ENCODE measurements at places on chromosomes 12 and 14.

- DNase-seq: no peak
Observed at GRCh38 chr12:33514893-33515292, 75.3 kb upstream of the SYT10 start.

DNA sequence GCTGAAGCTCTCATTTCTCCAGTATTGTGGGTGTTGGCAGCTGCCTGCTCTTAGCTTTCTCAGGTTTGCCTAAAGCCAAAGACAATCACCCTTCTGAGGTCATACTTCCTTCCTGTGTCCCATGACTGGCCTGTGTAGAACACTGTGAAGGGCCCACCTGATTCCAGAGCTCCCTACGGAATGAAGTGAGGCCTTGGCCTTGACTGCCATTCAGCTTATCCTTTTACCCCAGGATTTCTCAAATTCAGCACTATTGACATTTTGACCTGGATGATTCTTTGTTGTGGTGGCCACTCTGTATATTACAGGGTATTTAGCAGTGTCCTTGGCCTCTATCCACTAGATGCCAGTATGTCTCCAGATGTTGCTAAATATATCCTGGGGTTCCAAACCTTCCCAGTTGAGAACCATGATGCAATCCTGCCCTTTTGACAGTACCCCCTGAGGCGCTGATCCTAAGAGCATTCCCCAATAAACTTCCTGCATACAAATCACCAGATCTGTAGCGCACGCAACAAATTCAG, 112.3 kb upstream of the KRR1 start:
- no peak for DNase-seq

DNA sequence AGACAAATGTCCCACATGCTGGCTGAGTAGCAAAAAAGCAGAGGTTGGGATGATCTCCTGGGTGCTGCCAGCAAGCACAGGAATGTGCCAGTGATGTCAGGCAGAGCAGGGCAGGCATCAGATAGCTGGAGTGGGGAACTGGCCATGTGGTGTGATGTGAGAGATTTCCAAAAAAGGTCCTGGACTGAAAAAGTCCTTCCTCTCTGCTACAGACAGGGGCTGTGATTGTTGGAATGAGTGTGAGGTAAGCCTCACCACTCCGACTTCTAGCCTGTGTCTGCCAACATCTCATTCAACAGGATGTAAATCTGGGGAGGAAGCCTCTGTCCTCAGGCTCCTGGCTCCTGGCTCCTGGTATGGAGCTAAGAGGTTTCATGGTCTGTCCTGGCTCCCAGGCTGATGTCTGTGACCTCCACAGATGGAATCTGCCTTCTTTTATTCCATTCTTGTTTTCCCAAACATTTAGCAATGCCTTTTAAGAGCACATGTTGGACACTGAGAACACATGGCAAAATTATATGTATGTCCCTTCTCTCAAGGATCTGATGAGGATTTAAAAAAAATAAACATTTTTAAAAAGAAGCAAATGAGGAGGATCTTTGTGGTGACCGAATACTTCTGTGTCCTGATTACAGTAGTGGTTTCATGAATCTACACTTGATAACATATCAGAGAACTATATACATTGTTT, 50.1 kb upstream of the STK38L start:
- DNase-seq: no peak

- no peak for DNase-seq
Observed at GRCh38 chr12:43277651-43278540, 274.1 kb downstream of the ADAMTS20 start.

GRCh38 chr12:70520847-70521246, 116.4 kb downstream of the PTPRB start:
- DNase-seq: no peak

DNA sequence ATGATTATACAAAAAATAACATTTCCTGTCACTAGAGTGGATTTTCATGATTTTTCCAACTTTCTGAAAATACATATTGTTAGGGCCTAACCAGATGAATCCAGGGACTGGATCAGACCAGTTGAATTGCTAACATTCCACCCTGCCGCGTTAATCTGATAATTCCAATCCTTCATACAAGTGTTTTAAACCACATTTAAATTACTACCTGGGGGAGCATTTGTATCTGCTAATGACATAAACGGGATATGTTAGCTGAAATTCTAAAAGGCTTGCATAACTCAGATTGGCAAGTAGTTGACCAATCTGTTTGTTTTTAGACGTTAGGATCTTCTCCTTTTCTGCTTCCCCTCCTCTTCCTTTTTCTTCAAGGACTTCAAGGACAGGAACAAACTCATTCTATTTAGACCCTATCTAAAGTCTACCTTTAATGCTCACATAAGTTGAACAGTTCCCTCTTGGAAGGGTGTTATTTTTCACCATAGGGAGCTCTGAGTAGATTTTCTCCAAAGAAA, 239.0 kb downstream of the ADAMTS20 start:
- DNase-seq: no peak

DNA sequence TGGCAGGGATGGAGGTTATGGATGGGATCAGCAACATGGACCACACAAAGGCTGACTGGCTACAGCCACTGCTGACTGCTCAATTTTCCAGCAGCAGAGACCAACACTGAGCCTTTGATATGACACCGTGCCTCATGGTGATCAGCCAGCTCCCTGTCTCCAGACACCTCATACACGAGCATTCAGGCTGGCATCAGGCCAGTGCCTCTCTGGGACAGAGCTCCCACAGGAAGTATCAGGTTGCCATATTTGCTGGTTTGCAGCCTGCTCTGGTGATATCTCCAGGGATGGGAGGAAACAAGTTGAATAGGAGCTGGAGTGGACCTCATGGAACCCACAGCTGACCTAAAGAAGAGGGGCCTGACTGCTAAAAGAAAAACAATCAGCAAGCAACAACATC, 471.2 kb upstream of the ATXN7L3B start:
- DNase-seq: no peak

GRCh38 chr14:71400871-71401321, 493.6 kb downstream of the PCNX1 start:
- DNase-seq: no peak

DNA sequence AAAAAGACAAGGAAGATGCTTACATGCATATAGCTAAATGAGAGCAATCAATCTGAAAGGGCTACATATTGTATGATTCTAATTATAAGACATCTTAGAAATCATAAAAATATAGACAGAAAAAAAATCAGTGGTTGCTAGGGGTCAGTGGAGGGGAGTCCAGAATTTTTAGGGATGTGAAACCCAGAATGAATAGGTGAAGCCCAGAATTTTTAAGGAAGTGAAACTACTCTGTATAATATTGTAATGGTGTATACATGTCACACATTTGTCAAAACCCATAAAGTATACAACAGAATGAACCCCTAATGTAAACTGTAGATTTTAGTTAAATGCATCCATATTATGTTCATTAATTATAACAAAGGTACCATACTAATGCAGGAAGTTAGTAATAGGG, 713.2 kb downstream of the FLRT2 start:
- DNase-seq: no peak

DNA sequence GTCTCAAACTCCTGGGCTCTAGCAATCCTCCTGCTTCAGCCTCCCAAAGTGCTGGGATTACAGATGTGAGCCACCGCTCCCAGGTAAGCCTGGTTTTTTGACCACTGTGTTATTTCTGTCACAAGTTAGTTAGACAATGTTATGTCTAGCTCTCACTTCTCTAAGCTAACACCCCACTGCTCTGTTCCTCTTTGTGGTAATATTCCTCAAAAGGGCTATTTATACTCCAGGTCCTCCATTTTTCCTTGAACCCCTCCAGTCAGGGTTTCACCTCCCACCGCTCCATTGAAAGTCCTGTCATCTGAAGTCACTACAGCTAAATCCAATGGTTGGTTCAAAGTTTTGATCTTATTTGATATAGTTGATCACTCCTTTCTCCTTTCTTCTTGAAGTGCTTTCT, 5.1 kb downstream of the IRAK3 start:
- DNase-seq: no peak

DNA sequence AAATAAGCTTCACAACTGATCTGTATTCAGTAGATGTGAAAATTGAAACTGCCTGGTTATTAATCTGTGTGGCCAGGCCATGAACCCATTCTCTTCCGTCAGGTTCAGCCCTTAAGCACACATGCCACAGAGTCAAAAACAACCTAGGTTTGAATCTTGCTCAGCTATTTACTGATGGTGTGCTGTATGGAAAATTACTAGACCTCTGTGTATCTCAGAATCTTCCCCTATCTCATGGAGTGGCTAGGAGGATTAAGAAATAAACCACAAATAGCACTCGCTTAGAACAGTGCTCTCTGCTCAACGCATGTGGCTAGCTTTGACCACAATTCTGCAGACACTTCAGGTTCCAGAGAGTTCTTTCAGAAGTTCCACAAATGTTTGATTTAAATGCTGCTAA, 240.7 kb upstream of the PLEKHG7 start:
- no peak for DNase-seq

DNA sequence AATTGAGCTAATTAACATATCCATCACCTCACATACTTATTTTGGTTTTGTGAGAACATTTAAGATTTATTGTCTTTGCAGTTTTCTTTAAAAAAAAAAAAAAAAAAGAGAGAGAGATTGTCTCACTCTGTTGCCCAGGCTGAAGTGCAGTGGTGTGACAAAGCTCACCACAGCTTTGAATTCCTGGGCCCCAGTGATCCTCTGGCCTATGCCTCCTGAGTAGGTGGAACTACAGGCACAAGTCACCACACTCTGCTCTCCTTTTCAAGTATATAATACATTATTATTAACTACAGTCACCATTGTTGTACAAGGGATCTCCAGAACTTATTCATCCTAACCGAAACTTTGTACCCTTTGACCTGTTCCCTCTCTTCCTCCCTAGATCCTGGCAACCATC, 64.0 kb downstream of the NUMB start:
- DNase-seq: no peak

GRCh38 chr14:52348776-52349175, 34.7 kb downstream of the PTGER2 start:
- DNase-seq: no peak

- no peak for DNase-seq
Observed at GRCh38 chr14:69693801-69694729, 72.9 kb upstream of the SRSF5 start.

DNA sequence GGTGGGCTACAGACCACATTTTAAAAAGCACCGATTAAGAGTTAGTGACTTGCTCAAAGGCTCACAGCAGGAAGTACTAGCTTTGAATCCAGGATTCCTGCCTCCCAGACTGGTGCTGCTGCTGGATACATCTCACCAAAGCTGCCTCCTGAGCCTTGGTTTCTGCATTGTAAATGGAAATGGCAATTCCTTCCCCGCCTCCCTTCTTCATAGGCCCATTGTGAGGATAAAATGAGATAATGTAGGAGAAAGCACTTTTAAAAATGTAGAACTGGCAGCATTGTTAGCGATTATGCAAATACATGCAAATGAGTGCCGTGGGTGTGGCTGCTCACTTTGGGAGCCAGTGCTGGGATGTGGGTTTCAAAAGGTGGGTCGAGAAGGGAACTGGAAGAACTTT, 15.4 kb downstream of the PDE1B start:
- no peak for DNase-seq

DNA sequence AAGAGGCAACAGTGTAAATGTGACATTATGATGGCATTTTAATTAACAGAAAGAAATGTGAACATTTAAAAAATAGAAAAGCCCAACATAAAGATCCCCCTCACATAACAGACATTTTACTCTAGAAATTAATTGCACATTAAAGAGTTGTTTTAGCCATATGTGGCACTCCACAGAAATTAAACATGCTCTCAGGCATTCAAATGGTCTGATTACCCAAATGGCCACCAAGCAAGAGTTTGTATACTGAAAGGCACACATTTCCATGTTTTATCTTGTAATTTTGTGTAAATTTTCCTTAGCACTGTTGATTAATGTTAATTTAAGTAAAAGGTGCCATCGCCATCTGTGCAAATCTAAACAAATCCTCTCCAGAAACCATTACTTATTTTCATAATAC, 43.5 kb downstream of the GTF2A1 start:
- no peak for DNase-seq

DNA sequence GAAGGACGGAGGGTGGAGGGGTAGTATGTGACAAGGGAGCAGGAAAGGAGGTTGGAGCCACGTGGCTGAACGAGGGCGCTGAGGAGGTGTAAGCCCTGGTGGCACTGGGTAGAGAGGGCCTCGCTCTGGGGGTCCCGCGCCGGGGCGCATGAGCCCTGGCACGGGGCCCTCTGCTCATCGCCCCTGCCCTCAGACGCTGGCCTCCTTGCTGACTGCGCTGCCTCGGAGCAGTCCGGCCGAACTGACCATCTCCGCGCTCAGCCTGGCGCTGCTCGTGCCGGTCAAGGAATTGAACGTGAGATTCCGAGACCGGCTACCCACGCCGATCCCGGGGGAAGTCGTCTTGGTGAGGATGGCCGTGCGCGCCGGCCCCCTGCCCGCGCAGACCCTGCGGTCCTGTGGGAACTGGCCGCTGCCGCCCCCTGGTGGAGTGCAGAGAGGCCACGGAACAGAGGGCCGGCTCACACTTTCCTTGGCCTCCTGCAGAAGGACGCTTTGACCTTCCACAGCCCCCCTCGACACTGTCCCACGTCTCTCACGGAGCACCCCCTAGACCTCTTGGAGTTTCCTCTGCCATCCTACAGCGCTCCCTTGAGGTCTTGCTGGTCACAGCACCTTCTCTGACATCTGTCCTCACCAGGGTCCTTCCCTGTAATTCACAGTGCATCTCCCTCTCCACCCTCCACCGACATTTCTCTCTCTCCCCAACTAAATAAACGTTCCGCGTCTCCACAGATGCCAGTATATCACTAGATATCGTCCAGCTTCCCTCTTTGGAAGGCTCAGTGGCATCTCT, 10.5 kb downstream of the ARHGEF25 start:
- peak; percentile 66 for DNase-seq

GRCh38 chr12:83074358-83074894, 387.7 kb downstream of the TMTC2 start:
- DNase-seq: no peak

- no peak for DNase-seq
Observed at GRCh38 chr12:2806700-2807099, 5.8 kb upstream of the ITFG2 start.

GRCh38 chr14:21702316-21702715, 28.7 kb upstream of the OR4E1 start:
- DNase-seq: no peak

GRCh38 chr14:40053416-40053815, 621.2 kb upstream of the FBXO33 start:
- DNase-seq: no peak

DNA sequence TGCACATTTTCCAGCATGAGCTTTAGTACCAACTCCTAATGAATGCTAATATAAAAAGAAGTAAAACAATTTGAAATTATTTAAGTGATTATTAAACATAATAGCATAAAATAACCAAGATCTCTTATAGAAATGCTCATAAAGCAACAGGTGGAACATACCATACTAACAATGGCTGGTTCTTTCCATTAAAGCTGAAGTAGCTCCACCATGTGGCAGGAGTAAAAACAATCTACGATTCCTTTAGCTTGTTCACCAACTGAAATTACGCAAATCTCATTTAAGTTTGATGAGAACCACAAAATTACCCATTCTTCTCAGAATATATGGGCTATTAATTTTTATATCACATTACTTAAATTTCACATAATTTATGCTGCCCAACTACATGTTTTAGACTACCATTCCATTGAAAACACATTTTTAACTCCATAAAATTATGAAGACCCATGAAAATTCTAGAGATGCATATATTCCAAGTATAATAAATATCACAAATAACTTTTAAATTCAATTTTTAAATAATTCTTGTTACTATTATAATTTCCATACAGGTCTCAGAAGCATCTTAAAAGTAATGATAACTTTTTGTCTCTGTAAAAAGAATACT, 213.6 kb downstream of the DAD1 start:
- no peak for DNase-seq

- DNase-seq: no peak
Observed at GRCh38 chr14:75315144-75315543, 36.5 kb downstream of the FOS start.
